Type B pancreatic cell (in vitro differentiated cells): ENCODE measurements at places on chromosomes 2 and 18. TPM values are rescaled to one million over a fixed set of nuclear protein-coding genes. Genes with fewer than 3 reads are reported as not detected.

- H3K27me3 ChIP-seq: peaks cover 10% of the 10 kb centered on the region
- H3K4me3 ChIP-seq: no peak overlapping the region
- peak; percentile 68 for DNase-seq
- peaks cover 13% of the 10 kb centered on the region for H3K4me1 ChIP-seq
Measured at GRCh38 chr2:241811952-241812729, 3.1 kb downstream of the NEU4 start.

Gene AKAIN1
- total RNA-seq: 0.95 and 1.1 TPM in 2 replicates

DNA sequence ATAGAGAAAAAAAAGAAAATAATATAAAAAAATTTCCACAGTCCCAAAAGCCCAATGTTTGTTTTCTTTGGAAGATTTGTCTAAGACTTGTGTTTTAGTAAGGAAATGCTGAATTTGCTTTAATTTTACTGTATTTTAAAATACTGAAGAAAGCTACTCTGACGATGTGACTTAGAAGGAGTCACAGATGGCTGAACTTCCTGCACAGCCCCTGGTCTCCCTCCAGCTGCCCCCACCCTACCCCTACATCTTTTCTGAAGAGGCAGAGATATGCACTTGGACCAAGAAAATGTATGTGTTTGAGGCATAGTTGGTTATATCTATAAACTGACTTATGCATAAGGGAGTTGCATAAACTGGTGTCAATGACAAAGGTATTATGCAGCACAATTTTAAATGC, 172.3 kb downstream of the CDH2 start:
- H3K4me3 ChIP-seq: no peak overlapping the region
- H3K27me3 ChIP-seq: no peaks in the 10 kb centered on the region
- H3K4me1 ChIP-seq: no peaks in the 10 kb centered on the region
- no peak overlapping the region for H3K27ac ChIP-seq

DNA sequence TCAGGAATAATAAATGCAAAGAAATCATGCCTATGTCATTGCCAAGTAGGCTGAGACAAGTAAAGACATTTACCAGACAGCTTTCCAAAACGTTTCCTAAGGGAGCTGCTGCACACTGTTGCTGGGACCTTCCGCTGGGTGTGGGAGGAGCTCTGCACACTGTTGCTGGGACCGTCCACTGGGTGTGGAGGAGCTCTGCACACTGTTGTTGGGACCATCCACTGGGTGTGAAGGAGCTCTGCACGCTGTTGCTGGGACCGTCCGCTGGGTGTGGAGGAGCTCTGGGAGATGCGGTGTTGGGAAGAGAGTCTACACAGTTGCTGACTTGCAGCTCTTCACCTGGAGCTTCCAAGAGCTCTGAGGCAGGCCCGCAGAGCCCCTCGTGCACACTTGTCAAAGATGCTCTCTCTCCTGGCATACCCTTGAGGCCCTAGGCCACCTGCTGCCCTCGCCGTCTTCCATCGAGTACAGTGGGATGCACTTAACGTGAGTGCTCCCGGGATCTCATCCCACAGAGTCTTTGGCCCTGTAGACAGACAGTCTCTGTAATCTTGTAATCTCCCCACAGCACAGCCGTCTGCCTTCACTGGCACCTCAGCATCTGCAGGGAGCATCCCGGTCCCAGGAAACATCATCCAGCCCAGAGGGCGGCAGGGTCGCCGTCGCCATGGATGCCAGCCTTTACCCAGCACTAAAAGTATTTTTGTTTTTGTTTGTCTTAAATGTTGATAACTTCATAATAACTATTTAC, 51.4 kb downstream of the TRAPPC12 start:
- no peak for DNase-seq
- no peak overlapping the region for H3K27ac ChIP-seq
- H3K27me3 ChIP-seq: no peaks in the 10 kb centered on the region
- H3K4me3 ChIP-seq: no peak overlapping the region

DNA sequence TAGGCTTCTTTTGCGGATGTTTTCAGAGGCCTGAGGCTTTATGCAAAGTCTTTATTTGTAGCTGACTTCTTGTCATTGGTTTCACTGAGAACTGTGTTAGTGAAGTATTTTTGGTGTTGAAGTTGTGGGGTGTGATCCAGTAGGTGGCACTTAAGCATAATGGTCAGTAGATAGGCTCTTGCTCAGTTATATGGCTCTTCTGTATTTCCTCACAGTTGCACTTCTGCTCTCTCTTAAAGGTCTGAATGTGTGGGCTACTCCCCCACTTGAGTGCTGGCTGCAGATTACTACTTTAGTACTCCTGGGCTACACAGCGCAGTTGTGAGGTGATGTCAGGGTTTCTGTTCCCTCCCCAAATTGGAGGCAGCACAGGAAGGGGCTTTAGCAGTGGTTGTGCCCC, 133.8 kb upstream of the SCN7A start:
- H3K4me3 ChIP-seq: no peak overlapping the region
- H3K27ac ChIP-seq: no peak overlapping the region
- H3K36me3 ChIP-seq: no peaks in the 10 kb centered on the region
- no peaks in the 10 kb centered on the region for H3K27me3 ChIP-seq

Gene ZSCAN30
- total RNA-seq: 12.5 and 17.3 TPM in 2 replicates

DNA sequence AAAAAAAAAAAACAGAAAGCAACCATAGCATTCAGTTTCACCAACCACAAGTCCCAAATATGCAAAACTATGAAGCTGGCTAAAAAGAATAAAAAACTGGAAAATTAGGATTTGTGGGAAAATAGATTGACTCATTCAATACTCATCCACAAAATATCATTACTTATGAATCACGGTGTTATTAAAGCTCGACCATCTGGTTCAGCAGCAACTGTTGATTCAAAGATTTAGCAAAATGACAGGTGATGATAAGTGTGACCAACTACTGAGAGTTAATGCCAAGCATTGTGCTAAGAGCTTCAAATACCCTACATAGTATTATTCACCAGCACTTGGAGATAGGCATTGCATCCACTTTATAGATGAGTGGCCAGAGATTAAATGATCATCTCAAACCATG, 26.2 kb upstream of the XDH start:
- no peak overlapping the region for H3K4me3 ChIP-seq
- DNase-seq: no peak
- no peaks in the 10 kb centered on the region for H3K36me3 ChIP-seq
- H3K27ac ChIP-seq: no peak overlapping the region
- H3K4me1 ChIP-seq: no peaks in the 10 kb centered on the region

DNA sequence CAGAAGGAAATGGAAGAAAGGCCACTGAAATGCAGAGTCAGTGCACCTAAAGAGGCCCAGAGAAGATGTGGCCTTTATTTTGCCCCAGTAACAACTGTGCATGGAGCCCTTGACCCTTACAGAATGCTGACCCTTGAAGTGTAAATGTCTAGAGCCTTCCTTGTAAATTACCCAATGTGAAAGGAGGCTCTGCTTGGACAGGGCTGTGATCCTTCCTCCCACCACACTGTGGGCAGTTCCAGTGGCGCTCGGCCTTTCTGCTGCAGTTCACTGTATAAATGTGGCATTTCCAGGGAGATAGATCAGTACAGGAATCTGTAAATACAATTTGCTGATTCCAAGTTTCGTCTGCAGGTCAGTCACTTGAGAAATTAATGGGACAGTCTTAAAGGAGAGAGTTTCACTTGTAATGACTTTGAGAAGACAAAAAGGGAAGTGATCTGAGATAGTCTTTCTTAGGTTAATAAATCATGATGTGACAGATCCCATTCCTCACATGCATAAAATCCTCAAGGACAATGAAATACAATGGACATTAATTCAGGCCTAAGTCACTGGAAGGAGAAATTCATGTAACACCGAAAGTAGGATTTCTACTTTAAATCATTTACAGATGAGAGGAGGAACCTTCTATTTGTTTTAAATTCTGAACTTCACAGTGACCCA, 133.8 kb upstream of the LMAN1 start:
- H3K36me3 ChIP-seq: peaks cover 19% of the 10 kb centered on the region
- no peaks in the 10 kb centered on the region for H3K27me3 ChIP-seq
- H3K4me3 ChIP-seq: no peak overlapping the region
- no peak for DNase-seq
- H3K4me1 ChIP-seq: peaks cover 9% of the 10 kb centered on the region

DNA sequence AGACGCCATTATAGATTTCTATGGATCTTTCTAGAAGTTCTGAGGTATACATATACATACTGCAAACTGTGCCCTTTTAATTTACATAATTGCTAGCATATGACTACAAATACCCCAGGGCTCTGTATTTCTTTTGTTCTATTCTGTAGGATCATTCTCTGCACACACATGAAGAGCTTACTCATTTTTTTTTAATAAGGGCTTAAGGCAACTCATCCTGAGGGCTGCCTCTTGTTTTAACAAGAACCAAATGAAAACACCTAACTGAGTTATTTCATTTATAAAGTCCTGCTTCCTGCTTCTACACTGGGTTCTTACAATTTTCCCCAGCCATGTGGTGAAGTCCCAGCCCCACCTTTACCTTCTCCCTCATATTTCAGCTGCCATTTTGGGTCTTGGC, 390.5 kb downstream of the IRS1 start:
- peaks cover 28% of the 10 kb centered on the region for H3K4me1 ChIP-seq
- DNase-seq: no peak
- peaks cover 6% of the 10 kb centered on the region for H3K36me3 ChIP-seq
- H3K27me3 ChIP-seq: no peaks in the 10 kb centered on the region

Gene SERPINB7
- total RNA-seq: 15.2 and 78.2 TPM in 2 replicates

GRCh38 chr2:240302041-240302440, 133.4 kb upstream of the GPC1 start:
- peaks cover 9% of the 10 kb centered on the region for H3K4me1 ChIP-seq
- no peak overlapping the region for H3K27ac ChIP-seq
- DNase-seq: peak; percentile 34
- no peaks in the 10 kb centered on the region for H3K36me3 ChIP-seq

DNA sequence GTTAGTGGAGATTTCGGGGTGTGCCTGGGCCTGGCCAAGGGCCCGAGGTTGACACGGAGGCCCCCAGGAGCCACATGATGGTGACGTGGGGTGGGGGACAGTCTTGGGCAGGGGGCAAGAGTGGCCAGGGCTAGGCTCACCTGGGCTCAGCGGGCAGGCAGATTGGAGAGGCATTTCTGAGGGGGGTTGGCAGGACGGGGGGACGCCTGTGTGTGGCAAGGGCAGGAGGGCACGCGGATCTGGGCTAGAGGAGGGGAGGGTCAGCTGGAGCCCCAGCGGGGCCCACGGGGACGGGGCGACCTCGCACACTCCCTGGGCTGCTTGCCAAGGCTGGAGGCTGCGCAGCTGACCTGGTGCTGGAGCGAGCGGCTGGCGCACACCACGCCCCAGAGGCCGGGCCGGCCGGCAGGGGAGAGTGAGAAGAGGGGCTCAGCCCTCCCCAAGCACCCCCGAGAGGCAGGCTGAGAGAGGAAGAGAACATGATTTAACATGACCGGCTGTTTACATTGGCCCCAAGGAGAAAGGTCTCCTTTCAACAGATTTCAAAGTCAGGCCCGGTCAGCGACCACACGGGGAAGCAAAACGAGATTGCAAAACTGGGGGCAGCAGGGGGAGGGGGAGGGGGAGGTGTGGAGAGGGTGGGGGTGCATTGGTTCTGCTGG, 38.0 kb upstream of the SNED1 start:
- H3K36me3 ChIP-seq: no peaks in the 10 kb centered on the region
- DNase-seq: peak; percentile 81
- no peaks in the 10 kb centered on the region for H3K27me3 ChIP-seq
- no peak overlapping the region for H3K4me3 ChIP-seq
- no peak overlapping the region for H3K27ac ChIP-seq

Gene ATP5F1A
- 526 and 558 TPM in 2 replicates for total RNA-seq

Gene THUMPD2
- 7.8 and 11.7 TPM in 2 replicates for total RNA-seq

Gene SEC11C
- total RNA-seq: 70.5 and 101 TPM in 2 replicates

DNA sequence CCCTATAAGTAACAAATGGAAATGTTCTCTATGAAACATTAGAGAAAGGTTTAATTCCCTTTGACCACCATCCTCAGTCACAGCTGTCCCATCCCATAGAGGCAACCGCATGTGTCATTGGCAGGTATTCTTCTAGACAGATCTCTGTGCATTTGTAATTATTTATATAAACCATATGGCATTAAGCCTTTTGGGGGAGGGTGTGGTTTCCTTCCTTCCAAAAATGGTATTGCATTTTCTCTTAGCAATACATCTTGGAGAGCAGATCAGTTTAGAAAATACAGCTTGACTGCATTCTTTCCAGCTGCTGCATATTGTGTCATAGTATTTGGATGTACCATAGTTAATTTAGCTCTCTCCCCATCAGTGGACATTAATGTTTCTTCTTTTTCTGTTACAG, 57.7 kb downstream of the LCLAT1 start:
- peaks cover 27% of the 10 kb centered on the region for H3K36me3 ChIP-seq
- H3K27ac ChIP-seq: no peak overlapping the region
- no peak overlapping the region for H3K4me3 ChIP-seq
- peaks cover 22% of the 10 kb centered on the region for H3K4me1 ChIP-seq
- no peak for DNase-seq
- no peaks in the 10 kb centered on the region for H3K27me3 ChIP-seq

- DNase-seq: no peak
- H3K4me1 ChIP-seq: peaks cover 39% of the 10 kb centered on the region
- H3K27me3 ChIP-seq: peaks cover 72% of the 10 kb centered on the region
- peaks cover 3% of the 10 kb centered on the region for H3K36me3 ChIP-seq
- peak overlapping the region; percentile 65 for H3K27ac ChIP-seq
Measured at GRCh38 chr18:9708434-9709303, 568 bp downstream of the RAB31 start.

DNA sequence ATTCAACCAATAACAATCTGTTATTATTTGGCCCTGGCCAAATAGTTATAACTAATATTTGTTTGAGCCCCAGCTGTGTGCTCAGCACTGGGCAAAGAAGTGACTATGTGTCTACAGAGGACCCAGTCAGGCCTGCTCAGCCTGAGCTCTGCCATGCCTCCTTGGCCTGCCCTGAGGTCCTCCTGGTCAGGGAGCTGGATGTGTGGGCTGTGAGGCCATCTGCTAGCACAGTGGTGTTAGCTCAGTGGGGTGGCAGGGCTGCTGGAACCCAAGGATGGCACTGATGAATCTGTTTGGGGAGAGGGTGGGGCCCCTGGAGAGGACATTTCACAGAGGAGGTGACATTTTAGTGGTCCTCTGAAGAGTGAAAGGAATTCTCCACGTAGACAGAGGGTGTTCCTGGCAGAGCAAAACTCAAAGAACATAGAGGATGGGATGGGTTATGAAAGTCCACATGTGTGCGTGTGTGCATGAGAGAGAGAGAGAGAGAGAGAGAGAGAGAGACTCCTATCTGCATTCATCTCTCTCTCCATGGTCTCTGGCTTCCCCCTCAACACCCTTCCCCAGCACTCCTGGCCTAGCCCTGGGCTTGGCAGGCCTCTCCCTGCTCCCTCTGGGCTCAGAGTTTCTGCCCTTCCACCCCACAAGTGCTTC, 21.2 kb upstream of the ATOH8 start:
- H3K4me1 ChIP-seq: peaks cover 40% of the 10 kb centered on the region
- H3K36me3 ChIP-seq: no peaks in the 10 kb centered on the region
- no peak overlapping the region for H3K27ac ChIP-seq
- no peak for DNase-seq
- H3K4me3 ChIP-seq: no peak overlapping the region
- H3K27me3 ChIP-seq: peaks cover 21% of the 10 kb centered on the region
